CD4-positive, alpha-beta T cell treated with Interleukin-15 for 1 hour (primary cell): ENCODE measurements at places on chromosomes 6 and 20.

GRCh38 chr6:133590196-133590595 is 298.7 kb upstream of the TCF21 start:
- no peak for DNase-seq

DNA sequence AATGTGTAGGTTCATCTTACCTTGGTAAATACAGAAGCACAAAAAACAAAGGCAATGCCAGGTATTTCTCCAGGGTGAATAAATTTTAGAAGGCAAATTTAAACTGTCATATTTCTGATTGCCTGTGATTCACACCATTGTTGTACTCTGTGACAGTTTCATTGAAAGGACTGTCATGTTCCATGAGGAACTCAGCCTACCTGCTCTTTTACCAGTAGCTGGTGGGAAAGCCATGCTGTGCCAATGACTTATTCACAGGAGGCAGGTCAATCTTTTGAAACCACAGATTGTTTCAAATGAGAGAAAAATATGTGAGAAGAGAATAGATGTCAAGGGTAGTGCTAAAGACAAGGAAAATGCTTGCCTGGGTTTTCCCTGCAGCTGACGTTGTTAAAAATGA is 206.4 kb downstream of the LAMA2 start:
- DNase-seq, result no peak

GRCh38 chr6:129096651-129097290 is 213.8 kb downstream of the LAMA2 start:
- no peak for DNase-seq

DNA sequence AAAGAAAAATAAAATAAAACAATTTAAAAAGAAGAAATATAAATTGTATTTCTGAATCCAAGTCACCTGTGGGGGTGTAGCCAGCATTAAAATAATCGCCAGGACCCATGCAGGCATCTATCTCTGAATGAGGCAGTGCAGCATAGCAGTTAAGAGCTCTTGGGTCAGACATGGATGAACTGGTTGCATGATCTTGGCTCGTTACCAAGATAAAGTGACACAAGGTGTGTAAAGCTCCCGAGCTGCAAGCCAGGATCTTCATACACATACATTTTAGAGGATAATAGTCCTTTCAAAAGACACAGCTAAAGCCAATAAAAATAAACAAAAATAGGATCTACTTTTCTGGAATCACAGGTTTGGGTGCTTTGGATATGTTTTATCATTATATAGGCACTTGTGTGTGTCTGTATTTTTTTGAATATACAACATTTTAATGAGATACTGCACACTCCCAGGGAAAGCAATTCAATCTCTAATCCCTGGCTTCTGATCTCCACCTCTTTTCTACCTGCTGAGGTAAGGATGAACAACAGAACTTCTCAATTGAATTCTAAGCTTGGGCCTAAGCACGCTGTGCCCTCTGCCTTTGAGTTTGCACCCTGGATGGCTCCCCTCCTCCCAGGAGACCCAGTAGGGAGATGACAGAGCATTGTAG is 8.9 kb downstream of the TRIM10 start:
- DNase-seq, result no peak

DNA sequence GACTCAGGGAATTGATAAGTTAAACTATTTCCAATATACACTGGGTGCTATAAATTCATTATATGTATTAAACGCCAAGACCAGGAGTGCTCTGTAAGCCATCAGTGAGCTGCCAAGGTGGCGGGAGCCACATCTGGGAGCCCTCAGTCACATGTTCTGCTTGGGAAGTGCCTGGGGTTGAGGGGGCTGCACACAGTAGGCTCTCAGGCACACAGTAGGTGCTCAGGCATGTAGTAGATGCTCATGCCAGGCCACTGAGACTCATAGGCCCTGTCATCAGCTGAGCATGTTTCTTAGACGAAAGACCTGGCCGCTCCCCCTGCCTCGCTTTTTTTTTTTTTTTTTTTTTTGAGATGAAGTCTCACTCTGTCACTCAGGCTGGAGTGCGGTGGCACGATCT is 83.3 kb upstream of the BHLHE23 start:
- DNase-seq, result no peak

- peak; percentile 80 for DNase-seq
Measured at GRCh38 chr20:48760403-48760983, 67.3 kb downstream of the PREX1 start.

DNA sequence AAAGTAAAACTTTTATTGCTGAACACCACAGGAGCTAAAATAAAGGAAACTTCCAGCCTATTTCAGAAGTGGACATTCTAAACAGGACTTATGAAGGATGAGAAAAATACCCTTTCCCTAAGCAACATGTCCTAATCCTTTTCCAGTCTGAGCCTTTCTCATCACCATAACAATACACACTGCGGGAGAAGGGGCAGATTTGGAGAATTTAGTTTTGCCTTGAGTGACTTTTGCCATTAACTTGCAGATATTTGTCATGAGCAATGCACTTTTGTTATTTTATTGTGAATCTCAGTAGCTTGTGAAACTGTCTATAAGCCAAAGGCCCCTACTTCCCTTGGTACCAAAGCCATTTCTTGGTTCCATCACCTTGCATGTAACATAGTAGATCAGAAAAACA is 53.0 kb upstream of the OLIG3 start:
- DNase-seq, result no peak

- DNase-seq, result no peak
Measured at GRCh38 chr6:33820243-33820642, 16.4 kb upstream of the MLN start.

DNA sequence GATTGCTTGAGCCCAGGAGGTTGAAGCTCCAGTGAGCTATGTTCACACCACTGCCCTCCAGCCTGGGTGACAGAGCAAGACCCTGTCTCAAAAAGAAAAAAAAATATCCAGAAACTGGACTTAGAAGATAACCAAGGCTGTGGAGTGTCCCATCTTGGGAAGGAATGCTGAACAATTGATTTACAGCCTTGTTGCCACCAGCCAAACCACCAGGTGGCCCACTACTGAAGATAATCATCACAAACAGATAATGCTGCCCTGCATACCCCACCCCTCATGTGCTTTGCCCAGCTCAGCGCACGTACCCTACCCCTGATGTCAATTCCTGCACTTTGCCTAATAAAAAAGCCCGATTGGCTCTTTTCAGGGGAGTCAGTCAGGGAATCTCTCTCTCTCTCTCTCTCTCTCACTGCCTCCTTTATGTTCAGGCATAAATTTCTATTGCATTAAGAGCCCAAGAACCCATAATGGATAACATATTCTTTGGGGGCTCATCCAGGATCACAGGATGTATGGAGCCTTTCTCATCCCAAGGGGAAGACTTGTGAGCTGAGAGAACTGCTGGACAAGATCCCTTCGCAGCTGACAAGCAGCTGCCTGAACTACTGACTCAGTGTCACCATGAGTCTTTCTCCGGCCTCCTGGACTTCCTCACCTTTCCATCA is 166.4 kb downstream of the CD24 start:
- no peak for DNase-seq

- no peak for DNase-seq
Measured at GRCh38 chr6:17470938-17471327, 77.5 kb downstream of the CAP2 start.

GRCh38 chr6:71649915-71650314 is 236.4 kb upstream of the RIMS1 start:
- DNase-seq, result no peak

DNA sequence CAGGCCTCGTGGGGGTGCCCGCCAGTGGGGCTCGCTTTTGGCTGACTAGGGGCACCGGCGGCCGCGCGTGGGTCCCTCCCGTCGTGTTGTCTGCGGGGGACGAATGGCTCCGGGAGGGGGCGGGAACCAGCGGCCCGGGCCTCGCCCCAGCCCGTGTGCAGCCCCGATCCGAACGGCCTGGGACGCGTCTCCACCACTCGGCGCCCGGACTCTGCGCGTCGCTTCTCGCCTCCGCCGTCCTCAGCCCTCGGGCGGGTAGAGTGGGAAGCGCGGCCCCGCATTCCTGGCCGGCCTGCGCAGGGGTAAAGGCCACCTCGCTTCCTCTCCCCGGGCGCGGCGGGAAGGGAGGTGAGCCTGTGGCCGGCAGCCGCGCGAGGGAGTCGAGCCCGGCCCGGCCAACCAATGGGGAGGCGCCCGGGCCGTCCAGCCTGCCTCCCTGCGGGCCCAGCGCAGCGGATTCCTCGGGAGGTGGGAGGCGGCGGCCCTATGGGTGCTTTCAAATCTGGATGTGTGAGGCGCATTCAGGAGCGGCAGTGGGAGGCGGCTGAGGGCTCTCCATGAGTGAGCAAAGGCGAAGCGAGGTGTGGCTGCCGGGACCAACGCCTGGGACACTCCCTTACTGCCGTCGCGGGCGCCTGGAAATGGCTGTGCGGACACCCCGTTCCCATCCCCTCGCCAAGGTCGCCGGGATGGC is 1.1 kb upstream of the ZBTB46 start:
- no peak for DNase-seq

- no peak for DNase-seq
Measured at GRCh38 chr20:79565-79964, 7.9 kb upstream of the DEFB125 start.

DNA sequence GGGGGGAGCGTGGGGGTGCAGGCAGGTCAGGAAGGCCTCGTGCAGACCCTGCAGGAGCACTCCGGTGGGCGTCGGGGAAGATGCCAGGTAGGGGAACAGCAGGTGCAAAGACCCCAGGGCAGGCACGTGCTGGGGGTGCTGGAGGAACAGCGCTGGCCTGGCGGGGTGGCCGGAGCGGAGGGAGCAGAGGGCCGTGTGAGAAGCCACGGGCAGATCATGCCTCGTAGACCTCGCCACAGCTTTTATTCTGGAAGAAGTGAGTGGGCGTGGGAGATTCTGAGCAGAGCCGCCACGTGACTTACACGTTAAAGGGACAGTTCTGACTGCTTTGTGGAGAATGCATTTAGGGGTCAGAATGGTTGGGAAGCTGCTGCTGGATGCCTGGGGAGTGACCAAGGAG is 9.3 kb downstream of the NTSR1 start:
- DNase-seq, result no peak

DNA sequence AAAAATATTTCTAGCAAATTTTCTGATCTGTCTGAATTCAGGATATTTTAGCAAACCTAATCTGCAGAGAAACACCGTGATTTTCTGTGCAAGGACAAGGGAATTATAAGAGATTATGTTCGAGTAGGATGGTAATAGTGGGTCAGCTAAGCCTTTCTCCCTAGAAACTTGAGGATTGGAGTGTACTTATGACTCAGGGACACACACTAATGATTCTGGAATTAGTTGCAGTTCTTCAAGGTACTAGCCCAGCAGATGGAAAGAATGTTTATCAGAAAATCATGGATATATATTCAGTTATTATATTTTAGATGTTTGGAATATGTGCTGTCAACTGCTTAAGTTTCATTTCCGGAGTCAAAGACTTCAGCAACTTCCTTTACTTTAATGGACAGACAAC is 177.1 kb upstream of the MAP3K7 start:
- no peak for DNase-seq

- DNase-seq, result no peak
Measured at GRCh38 chr20:18404172-18404571, 62.7 kb downstream of the DZANK1 start.

DNA sequence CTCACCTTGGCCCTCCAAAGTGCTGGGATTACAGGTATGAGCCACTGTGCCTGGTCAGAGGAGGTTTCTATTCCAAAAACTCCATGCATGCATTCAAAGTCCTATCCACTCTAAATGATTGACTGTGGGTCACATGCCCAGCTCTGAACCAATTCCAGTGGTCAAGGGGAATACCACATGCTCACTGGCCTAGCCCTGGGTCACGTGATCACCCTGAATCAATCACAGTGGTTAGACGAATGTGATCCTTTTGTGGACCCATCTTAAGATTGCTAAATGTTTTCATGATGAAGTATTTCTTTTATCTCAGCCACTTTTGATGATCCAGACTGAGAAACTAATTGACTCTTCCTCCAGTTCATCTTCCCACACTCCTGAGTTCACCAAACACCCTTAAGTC is 475.8 kb downstream of the PREX1 start:
- no peak for DNase-seq

DNA sequence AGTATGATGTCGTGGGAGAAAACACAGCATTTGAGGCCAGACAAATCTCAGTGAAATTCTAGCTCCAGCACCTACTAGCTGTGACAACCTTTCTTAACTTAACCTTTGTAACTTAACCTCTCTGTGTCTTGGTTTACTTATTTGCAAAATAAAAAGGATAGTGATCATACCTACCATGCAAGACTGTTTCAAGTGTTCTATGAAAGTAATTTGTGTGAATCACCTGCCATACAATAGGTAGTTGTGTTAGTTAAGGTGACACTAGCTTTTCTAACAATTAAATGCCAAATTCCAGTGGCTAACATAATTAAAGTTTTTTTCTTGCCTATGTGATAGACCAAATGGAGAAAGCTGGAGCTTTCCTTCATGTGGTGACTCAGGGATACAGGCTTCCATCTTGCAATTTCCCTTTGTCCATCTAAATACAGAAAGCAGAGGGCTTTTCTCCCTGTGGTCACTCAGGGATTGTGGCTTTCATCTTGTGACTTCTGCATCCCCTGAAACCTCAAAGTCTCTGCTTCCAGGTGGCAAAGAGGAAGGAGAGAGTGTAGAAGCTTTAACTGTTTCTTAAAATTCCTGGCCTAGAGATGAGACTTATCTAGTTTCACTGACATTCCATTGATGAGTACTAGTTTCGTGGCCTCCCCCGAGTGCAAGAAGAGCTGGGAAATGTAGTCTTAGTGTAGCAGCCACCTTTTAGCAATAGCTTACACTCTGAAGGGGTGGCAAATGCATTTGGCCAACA is 311.4 kb downstream of the CLIC5 start:
- no peak for DNase-seq

GRCh38 chr20:24378661-24379483 is 90.6 kb upstream of the SYNDIG1 start:
- DNase-seq, result no peak

- DNase-seq, result no peak
Measured at GRCh38 chr6:111306104-111306888, 176.7 kb downstream of the REV3L start.

DNA sequence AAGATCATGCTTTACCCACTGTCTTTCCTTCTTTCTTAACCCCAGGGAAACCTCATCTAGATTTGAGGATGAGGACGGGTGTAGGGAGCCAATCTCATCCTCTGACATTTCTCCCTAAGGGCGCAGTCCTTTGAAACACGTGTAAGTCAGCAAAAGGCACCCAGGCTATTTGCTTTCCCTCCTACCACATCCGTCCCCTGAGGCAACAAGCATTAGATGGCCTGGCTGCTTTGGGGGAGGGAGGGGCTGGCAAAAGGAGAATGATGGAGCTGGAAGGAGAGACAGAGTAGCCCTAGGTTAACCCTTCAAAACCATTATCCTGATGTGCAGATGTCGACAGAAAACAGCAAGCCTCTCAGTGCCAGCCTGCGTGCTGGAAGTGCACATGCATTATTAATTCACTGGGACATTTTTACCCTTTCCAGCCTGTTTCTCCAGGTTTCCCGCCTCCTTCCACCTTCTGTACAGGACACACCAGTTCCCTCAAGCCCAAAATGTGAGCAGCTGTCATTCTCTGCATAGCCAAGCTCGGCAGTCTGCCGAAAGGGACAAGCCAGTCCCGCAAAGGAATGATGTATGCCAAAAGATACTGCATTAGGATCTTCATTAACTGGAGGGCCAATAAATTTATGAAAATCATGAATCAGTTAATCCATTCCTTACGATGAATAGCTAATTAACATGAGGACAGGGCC is 547.2 kb downstream of the CD83 start:
- DNase-seq, result no peak
